Hematopoietic multipotent progenitor cell treated with erythropoietin and hydrocortisone succinate and interleukin-3 and kit ligand, for 17 days (in vitro differentiated cells): ENCODE measurements at places on chromosomes 6 and 20.

DNA sequence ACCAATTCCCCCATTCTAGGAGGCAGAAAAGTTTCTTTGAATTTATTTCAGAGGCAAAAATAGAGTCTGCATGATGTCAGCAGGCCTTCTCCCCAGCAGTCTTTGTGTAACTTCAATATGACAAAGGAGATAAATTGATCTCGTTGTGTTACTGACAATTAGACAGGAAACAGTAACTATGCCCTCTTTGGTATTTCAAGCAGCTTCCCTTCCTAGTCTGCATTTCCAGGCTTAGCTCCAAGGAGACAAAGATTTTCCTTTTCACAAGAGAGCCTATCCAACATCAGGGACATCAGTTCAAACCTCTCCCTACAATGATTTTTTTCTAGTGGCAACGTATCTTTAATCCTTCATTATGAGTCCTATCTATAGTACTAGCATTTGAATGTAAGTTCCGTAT is 245.9 kb upstream of the HSF2 start:
- no peak for DNase-seq

DNA sequence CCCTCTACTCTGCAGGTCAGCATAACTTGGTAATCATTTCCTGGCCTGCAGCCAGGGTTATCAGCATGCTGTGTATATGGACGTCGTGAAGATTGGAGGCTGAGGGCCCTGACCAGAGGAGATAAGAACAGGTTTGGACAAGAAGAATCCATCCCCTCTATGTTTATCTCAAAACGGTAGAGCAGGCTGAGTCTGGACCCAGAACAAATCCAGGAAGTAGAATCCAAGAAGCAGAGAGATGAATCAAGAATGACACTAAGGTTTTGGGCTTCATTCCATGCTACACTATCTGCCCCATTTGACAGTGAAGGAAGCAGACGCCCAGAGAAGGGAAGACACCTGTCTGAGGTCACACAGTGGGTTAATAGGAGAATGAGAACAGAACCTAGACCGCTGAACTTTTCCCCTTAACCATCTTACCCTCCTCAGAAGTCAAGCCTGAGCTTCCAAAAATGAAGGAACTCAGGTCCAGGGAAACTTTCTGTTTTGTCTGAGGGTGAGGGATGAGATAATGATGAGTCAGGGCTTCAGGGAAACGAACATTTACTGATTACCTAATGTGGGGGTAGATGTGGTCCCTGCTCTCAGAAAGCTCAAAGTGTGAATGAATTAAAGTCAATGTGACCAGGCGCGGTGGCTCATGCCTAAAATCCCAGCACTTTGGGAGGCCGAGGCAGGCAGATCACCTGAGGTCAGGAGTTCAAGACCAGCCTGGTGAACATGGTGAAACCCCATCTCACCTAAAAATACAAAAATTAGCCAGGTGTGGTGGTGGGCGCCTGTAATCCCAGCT is 9.4 kb upstream of the COMMD7 start:
- peak; percentile 41 for DNase-seq

GRCh38 chr20:54514028-54514607 is 38.7 kb downstream of the DOK5 start:
- DNase-seq, result no peak

- DNase-seq, result no peak
Observed at GRCh38 chr6:24932832-24933231, 2.9 kb downstream of the RIPOR2 start.

DNA sequence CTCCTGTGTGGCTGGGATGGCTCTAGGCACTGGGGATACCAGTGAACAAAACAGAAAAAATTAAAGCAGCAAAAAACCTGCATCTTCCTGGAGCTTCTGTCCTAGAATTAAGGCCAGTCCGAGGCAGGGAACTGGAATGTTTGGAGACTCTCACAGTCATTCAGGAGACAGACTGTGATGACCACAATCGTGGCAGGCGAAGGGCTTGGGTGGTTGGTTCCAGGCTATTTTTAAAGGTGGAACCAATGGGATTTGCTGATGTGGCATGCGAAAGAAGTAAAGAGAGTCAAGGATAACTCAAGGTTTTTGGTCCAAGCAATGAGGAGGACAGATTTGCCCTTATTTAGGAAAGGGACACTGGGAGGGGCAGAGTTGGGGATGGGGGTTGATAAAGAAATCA is 66.9 kb downstream of the SULF2 start:
- no peak for DNase-seq

DNA sequence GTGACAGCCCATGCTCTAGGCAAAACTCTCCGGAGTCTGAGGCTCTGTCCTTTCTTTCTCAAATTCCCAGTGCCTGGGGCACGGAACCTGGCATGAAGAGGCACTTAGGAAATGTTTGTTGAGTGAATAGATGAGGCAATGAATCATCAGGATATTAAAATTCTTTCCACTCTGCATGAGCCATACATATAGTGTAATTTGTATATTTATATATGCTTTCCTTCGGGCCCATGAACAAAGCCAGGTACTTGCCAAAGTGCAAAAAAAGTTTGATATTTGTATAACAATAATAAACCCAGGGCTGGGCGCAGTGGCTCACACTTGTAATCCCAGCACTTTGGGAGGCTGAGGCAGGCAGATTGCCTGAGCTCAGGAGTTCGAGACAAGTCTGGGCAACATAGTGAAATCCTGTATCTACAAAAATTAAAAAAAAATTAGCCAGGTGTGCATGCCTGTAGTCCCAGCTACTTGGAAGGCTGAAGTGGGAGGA is 212.3 kb upstream of the ZNF217 start:
- DNase-seq, result no peak

DNA sequence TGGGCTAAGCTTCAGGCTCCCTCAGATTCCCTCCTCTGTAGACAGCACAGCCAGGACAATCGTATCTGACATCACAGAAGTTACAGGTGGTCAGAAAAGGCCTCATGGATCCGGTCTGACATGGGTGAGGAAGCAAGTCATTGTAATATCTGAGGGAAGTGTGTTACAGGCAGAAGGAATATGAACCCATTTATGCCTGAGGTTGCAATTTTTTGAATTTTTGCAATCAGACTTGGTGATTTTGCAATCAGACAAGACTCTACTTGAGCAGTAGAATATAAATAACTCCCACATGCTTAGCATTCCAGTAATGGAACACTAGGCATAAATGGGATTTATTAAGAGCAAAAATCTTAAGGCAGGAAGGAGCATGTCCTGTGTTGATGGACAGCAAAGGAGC is 52.1 kb downstream of the CBLN4 start:
- DNase-seq, result no peak

DNA sequence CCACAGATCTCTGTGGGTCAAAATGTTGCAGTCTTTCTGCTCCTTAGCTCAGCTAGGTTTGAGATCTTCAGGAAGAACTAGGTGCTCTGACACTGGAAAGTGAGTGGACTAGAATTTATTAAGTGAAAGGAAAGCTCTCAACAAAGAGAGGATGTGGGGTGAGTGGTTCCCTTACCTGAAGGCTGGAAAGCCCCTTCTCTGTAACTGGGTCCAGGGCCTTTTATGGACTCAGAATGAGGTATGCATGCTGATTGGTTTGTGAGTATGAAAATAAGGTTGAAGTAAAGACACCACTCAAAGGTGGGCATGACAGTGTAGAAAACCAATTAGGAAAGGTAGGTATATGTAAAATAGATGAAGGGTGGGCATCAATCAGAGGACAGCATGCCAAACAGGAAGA is 485.5 kb downstream of the CD109 start:
- no peak for DNase-seq

DNA sequence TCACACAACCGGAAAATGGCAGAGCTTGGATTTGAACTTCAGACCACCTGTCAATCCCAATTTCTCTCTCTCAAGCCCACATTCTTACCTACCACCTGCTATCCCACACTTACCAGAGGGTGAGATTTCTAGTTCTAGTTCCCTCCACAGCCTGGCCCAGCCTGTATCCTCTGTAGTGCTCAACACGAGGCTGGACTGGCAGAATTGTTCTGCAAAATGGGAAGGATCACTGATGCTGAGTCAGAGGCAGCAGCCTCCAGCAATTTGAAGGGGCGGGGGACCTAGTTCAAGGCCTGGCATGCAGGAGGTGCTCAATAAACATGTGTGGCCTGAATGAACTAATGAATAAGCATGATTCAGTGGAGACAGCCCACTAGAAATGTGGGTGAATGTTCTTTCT is 53.6 kb upstream of the TTPAL start:
- no peak for DNase-seq

DNA sequence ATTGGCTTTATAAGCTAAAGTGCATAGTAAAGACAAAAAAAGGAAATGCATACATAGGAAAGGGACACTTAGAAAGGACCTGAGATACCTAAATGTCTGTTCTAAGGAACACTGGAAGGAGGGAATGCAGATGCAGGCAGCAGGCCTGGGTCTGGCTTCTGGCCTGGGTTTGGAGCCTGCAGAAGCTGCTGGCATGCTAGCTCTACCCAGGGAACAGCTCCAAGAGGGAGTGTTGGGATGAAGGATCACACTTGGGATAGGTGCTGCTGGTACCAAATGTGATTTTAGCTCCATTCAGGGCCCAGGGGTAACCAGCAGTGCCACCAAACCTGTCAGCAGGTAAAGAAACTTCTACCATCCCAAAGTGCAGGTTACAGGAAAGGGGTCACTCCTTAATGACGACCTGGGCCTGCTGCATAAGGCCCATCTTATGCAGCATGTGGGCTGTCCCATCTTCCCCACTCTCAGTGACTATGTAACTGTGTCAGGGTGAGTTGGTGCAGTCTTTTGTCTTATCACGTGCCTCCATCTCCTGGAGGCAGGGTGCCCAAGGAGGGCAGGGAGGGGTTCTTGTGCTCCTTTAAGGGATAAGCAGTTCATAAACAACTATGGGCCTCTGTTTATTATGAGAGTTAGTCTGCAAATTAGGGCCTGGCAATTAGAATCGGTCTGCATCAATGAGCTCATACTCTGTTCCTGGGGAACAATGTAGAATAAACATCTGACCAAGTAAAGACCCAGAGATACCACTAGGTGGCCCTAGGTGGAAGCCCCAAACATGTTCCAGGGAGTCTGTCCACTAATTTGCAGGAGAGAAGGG is 26.9 kb downstream of the DDX27 start:
- peak; percentile 84 for DNase-seq

DNA sequence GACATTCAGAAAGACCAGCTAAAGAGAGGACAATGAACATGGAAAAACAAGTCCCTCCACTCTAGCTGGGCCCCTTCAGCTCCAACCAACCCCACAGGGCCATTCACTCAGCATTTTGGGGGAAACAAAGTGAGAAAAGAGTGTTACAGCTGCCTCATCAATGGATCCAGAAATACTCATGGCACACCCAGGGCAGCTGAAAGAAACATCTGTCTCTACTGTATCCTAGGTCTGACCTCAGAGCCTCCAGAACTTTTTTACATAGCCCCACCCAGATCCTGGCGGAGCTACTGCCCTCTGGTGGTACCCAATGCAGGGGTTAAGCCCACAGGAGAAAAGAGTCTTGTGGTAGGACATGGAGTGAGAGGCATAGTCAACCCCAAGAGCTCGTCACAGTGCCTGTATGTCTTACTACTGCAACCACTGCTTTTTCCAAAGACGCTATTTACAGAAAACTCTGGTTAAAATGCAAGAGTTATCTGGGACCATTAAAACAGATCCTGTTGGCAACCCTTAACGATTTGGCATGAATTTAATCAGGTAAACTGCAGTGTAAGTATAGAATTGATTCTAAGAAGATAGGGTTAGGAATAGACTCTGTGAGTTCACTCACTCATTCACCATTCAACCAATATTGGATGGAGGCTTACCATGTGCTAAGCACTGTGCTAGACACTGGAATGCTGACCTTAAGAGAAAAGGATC is 37.4 kb upstream of the FAM83C start:
- peak; percentile 48 for DNase-seq

DNA sequence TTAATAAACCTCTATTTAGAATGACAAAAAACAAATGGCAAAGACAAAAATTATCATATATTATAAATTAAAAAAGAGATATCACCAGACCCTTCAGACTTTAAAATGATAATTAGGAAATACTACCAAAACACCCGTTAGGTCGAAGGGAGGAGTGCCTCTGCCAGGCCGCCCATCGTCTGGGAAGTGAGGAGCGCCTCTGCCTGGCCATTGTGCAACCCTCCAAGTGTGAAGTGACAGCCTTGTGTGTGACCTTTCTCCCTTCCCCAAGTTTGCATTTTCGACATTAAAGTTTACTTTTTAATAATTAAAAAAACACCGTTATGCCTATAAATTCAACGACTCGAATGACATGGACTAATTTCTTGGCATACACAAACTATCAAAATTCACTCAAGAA is 64.5 kb upstream of the TASP1 start:
- DNase-seq, result no peak
